ENCODE measurements at places on chromosomes 2 and 18.

GRCh38 chr2:162221064-162221463 is 22.2 kb downstream of the FAP start:
- peak; percentile 15 for DNase-seq

GRCh38 chr2:28626891-28627421 is 124.7 kb upstream of the PPP1CB start:
- DNase-seq, result no peak

- DNase-seq, result no peak
These were observed 190.4 kb upstream of the STK17B start for GRCh38 chr2:196361606-196362326.

GRCh38 chr2:49067971-49068370 is 86.3 kb downstream of the FSHR start:
- no peak for DNase-seq

- no peak for DNase-seq
These were observed 354.7 kb downstream of the NBAS start for GRCh38 chr2:15206419-15206818.

DNA sequence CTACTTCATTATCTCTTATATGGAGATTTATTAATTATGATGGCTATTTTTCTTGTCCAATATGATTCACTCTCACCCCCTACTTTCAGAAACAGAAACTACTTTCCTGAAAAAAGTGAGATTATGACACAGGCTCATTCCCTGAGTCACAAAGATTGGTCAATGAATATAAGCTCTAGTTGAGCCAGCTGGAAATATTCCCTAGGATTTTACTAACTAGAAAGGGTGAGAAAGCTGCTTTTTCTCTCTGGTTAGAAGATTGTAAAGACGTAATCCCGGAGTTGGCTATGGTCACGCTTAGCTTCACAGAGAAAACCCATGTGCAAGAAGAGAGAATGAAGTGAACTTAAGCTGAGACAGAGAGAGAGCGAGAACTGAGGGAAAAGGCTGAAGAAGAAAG is 223.7 kb upstream of the SMAD7 start:
- DNase-seq, result no peak

GRCh38 chr2:119333360-119333759 is 33.3 kb downstream of the C2orf76 start:
- no peak for DNase-seq

DNA sequence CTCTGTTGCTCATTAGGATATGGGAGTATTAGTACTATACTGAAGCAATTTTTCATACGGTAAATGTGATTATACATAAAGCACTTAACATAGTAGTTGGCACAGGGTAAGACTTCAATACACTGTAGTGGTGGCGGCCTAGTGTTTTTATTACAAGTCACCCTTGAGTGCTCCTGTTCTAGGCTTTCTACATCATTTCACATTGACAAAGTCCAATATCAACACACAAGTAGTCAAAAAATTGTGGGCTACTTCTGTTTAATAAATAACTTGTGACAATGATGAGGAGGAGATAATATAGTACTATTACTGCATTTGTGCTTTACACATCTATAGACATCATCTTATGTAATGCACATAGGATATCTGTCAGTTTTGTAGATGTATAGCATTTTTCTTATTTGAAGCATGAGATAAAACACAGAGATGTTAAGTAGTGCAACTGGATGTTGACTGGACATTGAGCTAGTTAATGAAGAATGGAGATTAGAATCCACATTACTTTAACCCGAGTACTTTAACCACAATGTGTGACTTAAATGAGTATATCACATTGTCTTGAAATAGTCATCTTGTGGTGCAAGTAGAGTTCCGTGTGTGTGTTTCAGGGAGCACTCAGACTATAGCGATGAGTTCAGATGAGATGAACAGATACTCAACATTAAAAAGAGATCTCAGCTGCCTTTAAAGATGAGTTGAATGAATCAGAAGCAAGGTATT is 134.8 kb downstream of the ZNF385B start:
- DNase-seq, result no peak

GRCh38 chr18:63438181-63438580 is 15.9 kb upstream of the VPS4B start:
- DNase-seq, result no peak

DNA sequence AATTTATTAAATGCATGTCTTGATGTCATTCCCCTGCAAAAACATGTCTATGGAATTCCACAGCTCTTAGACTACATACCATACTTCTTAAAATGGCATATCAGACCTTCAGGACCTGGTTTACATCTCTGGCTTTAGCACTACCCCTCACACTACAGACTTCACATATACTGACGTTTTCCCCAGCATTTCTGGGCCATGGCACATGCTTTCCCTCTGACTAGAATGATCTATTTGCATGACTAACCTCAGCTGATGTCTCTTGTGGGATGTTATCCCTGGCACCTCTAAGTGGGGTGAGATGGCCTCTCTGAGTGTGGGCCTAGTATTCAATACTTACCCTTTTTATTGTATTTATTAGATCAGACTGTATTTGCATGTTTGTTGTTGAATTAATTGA is 381.6 kb downstream of the ERBB4 start:
- DNase-seq, result no peak

DNA sequence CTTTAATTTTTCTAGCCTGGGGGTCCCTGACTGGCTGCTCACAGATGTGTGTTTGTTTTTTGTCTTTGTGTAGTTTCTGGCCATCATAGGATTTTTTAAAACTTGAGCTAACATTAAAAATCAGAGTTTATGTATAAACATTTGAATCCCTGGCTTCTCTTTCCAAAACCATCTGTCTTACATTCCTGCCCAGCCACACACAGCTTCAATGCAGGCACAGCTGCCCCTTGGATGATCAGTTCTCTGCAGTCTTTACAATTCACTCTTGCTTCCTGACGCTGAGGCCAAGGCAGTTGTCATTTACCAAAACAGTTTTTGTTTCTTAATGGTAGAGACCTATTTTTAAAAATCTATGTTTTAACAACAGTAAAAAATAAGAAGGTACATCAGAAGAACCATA is 169.2 kb upstream of the LRRTM1 start:
- DNase-seq, result no peak

DNA sequence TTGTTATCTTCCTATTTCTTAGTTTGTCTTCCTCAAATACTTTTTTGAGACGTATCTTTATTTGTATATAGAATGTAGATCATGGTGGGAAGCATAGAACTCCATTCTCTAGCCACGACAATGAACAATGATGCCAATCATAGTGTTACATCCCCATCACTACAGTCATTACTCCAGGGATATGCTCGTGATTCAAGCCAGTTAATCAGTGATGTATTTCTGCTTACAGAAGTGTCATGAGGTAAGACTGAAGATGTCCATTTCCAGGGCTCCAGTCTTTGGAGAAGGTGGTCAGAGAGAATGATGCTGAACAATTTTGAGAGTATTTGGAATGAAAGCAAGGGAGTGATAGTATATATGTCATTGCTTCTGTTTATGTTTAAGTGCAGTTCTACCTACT is 777.2 kb upstream of the TMEFF2 start:
- no peak for DNase-seq

DNA sequence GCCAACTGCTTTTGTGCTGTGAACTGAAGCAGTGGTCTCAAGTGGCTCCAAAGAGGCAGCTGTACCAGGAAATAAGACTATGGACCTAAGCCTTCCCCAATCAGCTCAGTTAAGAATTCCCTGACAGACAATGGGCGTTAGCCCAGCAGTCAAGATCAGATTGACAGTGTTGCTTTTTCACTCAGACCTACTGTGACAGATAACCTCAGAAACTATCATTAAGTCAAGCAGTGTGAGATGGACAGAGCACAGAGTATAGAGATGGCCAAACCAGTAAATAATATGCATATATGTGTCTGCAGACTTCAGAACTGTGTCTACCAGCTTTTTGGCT is 215.3 kb downstream of the ZFP36L2 start:
- no peak for DNase-seq

GRCh38 chr2:181715033-181715630 is 34.8 kb upstream of the NEUROD1 start:
- DNase-seq, result peak; percentile 21

GRCh38 chr2:28452534-28453081 is 43.3 kb upstream of the PLB1 start:
- DNase-seq, result peak; percentile 4

DNA sequence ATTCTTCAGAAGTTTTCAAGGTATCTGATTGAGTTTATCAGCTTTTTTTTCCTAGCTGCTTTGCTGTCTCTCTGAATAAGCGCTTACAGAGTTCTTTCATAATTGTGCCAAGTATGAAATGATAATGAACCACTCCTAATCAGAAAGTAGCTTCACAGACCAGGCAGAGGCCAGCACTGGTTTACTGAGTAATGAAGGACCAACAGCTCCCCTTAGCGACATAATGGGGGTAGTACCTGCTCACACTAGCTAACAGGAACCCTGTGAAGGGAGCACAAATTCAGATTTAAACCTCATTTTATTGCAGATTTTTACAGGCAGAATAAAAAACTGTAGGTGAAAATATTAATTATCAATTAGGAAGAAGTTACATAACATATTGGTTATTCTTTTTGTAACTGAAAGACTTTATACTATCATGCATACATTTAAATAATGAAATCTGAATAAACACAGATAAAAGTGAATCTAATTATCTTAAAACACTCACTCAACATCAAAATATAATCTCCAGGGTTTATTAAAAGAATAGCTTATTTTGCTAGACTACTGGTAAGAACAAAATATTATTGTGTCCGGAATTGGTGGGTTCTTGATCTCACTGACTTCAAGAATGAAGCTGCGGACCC is 53.7 kb upstream of the LRRC30 start:
- DNase-seq, result no peak

- DNase-seq, result no peak
These were observed 11.4 kb downstream of the ARL5A start for GRCh38 chr2:151816843-151817242.

DNA sequence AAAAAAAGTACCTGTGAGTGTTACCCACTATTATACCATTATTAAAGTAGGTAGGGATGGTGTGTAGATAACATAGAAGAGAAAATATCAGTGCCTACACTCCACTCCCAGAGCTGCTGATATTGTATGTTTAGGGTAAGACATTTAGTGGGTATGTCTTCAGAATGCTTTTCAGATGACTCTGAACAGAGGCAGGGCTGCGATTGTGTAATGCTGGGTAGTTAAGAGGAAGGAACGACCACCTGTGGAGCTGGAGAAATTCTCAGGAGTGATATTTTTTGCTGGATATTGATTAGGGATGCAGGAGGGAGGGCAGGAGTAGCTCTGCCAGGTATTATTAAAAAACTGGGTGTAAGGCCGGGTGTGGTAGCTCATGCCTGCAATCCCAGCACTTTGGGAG is 2.8 kb downstream of the CNOT11 start:
- no peak for DNase-seq

GRCh38 chr2:7243276-7243675 is 326.1 kb downstream of the RNF144A start:
- DNase-seq, result no peak

DNA sequence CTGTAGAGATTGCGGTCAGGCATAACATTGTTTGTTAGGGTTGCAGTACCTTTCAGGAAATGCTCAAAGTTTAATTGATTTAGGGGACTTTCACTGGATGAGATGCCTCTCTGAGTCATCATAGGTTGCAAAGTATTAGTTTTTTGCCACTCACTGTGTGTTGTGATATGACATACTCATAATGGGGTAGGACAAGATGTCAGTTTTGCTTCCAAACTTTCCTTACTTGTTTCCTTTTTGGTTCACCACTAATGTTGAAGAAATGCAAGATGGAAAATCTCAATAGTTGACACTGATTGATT is 35.0 kb upstream of the PTH2R start:
- DNase-seq, result no peak

GRCh38 chr2:111711270-111711669 is 172.7 kb downstream of the ANAPC1 start:
- DNase-seq, result no peak

DNA sequence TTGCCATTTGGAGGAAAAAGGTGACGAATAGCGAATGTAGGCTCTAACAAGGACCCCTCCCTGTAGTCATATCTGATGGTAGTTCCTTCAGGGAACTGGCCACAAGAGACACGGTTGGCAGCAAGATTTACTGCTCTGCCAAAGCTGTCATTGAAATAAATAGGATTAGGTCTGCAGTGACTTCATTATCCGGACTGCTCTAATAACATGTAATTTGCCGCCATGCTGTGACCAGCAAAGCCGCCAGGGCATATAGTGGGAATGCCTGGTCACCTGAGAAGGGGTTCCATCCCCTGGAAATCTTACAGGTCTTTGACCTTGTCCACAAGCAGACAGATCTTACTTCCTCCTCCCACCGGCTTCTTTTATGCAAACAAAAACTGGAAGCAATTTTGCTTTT is 59.4 kb upstream of the LAPTM4A start:
- no peak for DNase-seq

DNA sequence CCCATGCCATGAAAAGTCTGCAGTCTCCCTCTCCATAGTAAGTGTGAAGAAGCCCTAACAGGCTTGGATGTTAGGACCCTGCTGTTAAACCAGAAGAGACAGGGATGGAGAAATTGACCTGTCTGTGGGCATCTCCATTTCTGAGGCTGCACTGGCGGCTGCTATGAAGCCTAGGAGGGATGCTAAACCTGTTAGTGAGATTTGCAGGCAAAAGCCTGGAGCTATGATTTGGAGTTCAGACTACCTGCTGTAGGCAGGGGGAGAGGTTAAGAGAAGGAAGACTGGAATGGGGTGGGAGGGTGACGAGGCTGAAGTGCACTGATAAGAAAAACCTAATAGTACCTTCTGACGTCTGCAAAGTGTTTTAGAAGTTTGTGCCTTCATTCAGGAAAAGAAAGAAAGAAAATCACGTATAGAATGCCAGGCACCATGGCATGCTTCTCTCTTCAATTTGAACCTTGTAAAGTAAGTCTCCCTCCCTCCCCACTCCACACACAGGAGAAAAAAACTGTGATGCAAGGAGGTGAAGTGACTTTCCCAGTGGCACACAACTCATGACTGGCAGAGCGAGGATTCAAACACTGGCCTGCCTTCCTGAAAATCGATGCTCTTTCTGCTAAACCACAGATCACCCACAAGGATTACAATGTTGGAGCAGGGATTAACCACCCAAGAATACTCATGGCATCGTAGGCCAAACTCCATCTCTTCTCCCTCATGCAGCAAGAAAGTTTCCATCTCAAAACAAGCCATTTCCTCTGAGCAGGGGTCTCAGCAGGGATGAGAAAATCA is 98.5 kb upstream of the PKDCC start:
- DNase-seq, result no peak

DNA sequence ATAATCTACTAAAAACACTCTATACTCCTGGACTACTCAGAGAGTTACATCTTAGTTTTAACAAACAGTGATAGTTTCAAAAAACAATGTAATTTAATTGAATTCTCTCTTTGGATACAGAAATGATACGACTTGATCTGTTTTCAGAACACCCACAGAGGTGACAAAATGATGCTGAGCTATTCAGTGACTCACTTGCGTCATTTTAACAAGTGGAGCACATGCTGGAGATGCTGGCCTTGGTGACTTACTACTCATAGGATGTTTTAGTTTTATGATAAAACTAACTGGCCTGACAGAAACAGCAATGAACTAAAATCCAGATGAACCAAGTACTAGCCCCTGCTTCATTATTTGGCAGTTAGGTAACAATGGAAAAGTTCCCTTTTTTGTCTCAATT is 101.3 kb upstream of the ITGB6 start:
- DNase-seq, result no peak

- no peak for DNase-seq
These were observed 125.3 kb upstream of the ITGB6 start for GRCh38 chr2:160325418-160325817.

GRCh38 chr18:58288921-58289797 is 245.1 kb downstream of the NEDD4L start:
- DNase-seq, result no peak
